ENCODE measurements at places on chromosomes 4 and X. TPM values are rescaled to one million over a fixed set of nuclear protein-coding genes. Genes with fewer than 3 reads are reported as not detected.

DNA sequence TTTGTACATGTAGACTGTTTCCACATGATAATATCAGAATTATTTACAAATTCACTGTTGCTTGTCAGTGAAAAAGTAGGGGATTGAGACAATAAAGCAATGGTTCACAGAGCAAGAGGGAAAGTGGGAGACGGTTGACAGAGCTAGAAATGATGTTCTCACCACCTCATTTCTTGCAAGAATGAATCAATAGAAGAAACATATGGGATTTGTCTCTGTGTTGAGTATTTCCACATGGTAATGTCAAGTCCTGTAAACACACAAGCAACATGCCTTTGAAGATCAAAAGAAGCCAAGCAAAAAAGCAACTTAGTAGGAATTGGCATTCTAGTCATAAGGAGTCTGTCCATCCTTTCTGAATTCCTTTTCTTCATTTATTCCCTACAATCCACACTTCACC, 1806.6 kb upstream of the AGA start:
- no peak for DNase-seq

DNA sequence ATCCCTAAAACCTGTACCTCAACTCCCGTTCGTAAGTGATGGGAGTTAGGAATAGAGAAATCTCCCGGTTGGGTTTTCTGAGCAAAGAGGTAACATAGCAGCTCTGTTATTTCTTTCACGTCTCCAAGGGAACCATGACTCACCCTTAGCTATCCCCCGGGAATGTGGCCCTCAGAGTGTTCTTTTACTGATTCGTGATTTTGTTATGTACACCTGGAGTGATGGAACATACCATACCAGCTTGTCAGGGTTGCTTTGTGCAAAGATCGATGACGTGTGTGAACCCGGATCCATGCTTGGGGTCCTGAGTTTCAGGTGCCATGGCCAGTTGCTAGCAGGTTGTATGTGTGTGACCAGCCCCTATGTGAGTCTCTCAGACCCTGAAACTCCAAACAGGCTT, 52.6 kb downstream of the HPRT1 start:
- DNase-seq = no peak

DNA sequence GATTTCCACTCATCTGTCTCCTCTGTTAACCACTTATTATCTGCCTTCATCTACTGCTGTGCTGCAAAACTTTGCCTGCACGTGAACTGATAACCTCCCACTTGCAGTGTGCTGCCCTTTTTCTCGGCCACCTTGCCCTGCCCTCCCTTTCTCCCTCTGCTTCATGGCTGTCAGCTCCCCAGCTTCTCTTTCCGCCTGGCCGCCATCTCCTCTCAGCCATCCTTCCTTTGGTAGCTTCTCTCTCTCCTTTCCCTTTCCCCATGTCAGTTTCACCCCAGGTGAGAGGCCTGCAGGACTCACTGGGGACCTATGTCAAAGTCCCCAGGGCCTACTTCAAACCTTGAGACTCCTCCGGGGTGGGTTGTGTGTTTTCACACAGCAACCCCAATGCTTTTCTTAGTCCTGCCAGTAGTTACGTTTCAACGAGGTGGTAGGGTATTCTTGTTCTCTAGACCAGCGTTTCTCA, 6.6 kb downstream of the MSL3 start:
- DNase-seq = no peak

DNA sequence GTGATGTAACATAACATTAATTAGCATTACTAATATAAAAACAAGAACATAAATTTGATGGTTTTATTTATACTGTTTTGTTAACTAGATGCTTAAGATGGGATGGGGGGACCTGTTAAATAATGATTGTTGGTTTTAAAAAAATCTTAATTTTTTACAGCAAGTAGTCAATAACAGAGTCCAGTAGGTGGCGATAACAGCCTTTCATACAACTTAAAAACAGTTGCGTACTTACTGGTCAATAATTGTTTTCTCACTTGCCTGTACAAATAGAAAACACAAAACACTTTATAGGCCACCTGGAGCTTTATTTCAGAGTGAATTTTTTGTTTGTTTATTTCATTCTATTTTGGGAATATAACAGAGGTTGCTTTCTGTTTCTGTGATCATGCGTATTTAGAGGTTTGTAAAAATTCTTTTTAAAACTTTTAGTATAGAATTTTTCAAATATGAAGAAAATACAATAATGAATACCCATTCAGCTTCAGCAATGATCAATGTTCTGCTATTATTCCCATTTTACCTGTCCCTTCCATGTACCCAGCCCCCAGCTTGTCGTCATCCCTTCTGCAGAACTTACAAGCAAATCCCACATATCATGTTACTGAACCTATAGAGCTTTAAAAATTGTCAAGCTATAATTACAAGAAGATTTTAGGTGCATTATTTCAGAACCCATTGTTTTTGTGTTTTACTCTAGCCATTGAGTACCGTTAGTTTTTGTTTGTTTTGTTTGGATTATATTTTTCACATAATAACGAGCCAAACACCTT, 97.1 kb downstream of the MRPL1 start:
- no peak for DNase-seq

Gene MAPK10
- 178 TPM for total RNA-seq

Gene PTPN13
- total RNA-seq = 158 TPM

Gene DUSP9
- 2.7 TPM for total RNA-seq

Gene STK26
- total RNA-seq = 21.3 TPM

Gene HPSE
- total RNA-seq = 1.1 TPM

Gene SORCS2
- total RNA-seq = 2.8 TPM

- DNase-seq = no peak
Measured at GRCh38 chr4:132982151-132982550, 166.9 kb upstream of the PCDH10 start.

Gene TSPAN7
- 47.0 TPM for total RNA-seq

DNA sequence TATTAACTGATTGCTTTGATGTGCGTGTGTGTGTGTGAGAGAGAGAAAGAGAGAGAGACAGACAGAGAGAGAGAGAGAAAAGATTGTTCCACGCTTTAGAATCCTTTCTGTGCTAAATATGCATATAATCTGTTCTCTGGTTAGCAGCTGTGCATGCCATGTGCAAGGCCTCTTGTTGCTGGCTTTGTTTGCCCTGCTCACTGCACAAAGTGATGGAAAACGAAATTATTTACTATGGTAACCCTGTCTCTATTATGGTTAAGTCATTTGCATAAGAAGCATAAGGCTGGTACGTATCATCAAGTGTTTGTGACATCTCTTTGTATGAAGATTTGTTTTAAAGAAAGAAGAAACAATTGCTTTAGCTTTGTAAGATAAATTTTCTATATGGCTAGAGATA, 190.2 kb upstream of the POF1B start:
- no peak for DNase-seq

- DNase-seq = no peak
Measured at GRCh38 chr4:6461301-6462165, 10.9 kb downstream of the PPP2R2C start.

Gene IL3RA
- total RNA-seq = 7.4 TPM

- peak; percentile 50 for DNase-seq
Measured at GRCh38 chr4:76011700-76012387, 4.5 kb upstream of the CXCL9 start.

DNA sequence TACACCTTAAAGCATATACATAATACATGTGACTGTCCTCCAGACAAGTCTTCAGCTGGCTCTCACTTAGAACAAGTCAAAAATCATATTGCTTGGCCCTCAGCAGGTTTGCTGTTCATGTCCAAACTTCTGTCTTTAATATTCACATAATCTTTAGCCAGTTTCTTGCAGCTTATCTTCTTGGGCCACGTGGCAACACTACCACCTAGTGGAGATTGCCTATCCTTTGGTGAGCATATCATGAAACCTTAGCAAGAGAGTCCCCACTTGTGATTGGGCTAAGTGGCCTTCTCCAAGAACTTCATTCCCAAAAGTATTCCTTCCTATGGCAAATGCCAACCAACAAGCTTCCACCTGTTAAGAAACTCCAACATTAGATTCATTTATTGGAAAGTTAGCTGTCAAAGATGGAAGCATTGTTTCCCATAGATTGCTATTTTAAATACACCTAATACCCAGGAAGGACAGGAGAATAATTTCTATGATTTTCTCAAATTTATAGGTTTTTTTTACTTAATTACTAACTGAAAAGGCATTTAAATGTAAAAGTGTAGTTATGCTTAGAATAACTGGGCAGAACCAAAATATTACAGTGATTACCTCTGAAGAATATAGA, 231.9 kb upstream of the INTU start:
- DNase-seq = peak; percentile 57

GRCh38 chr4:140163029-140163810, 9.2 kb upstream of the MAML3 start:
- no peak for DNase-seq

- DNase-seq = no peak
Measured at GRCh38 chr4:1218634-1219565, 30.0 kb downstream of the CTBP1 start.

GRCh38 chrX:118825227-118825626, 1.6 kb downstream of the ZCCHC12 start:
- DNase-seq = no peak

Gene MAGED2
- total RNA-seq = 162 TPM

Gene HHIP
- 2.8 TPM for total RNA-seq

GRCh38 chr4:2818351-2818939, 25.2 kb upstream of the ADD1 start:
- no peak for DNase-seq

Gene TEX13D
- total RNA-seq = not detected

Gene ARMCX4
- total RNA-seq = 29.8 TPM

Gene FAM149A
- 40.5 TPM for total RNA-seq

DNA sequence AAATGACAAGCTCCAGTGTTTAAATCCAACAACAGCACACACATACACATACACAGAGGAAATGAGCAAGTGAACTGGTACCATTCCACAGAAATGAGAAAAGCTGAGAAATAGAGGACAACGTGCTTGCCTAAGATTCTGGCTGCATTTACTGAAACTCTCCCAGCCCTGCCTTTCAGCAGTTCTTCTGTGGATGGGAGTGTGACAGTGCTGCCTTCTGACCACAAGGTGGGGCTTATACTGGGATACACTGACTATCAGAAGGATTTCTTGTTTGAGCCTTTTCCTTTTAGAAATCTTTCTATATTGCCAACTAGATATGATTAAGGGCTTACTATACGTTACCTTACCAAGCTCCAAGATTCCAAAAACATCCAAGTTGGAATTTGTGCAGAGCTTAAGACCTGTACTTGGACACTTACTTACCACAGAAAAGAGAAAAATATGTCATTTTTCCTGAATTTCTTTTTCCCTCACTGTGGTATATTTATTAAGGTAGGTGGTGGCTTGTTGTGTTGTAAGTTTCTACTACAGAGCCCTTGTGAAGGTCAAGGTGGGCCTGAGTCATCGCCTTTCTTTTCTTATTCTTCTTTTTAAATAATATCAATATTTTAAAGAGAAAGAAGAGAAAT, 10.7 kb upstream of the CXCL8 start:
- DNase-seq = peak; percentile 60

Gene GAGE1
- not detected for total RNA-seq

- DNase-seq = no peak
Measured at GRCh38 chrX:24200133-24200532, 50.6 kb downstream of the ZFX start.

Gene ERAS
- not detected for total RNA-seq

Gene FGFR3
- total RNA-seq = 121 TPM

Gene CDKL2
- total RNA-seq = 1.1 TPM

DNA sequence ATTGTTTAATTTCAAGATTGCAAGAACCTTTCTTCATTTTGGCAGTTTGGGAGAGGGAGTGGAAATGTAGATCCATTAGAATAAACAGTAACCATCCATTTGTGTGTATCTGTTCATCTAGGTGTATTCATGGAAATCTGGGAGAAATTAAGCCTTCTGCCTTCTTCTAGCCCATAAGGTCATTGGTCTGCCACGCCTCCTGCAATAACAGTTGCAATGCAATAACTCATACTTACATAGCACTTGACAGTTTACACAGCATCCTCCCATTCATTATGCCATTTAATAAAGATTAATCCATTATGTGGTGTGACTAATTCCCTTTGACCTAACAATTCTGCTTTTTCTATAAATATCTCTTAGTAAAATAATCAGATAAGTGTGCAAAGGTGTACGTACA, 42.6 kb downstream of the SHROOM4 start:
- DNase-seq = no peak

DNA sequence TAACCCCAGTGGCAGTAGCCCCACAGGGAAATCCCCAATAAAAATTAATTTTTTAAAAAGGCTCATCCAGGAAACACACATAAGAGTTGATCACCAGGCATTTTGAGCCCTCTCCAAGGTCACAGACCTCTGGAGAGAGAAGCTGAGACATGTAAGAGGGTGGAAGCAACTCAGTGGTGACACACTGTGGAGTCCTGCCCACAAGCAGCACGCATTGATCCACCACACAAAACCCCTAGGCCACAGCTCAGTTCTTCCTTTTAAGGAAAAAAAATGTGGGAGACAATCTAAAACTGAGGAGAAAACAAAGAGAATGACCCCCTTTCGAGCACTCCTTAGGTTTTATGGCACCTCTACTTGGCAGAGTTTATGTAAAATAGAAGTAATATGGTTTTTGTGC, 71.7 kb upstream of the S100G start:
- no peak for DNase-seq

Gene CFP
- total RNA-seq = 4.3 TPM

- no peak for DNase-seq
Measured at GRCh38 chr4:175810073-175810730, 1.9 kb downstream of the GPM6A start.

Gene PAGE5
- total RNA-seq = not detected

- no peak for DNase-seq
Measured at GRCh38 chr4:155828628-155829027, 37.4 kb downstream of the ASIC5 start.

Gene GUCY1A1
- 21.0 TPM for total RNA-seq

Gene MAGEA9
- not detected for total RNA-seq

Gene GRSF1
- 72.4 TPM for total RNA-seq

Gene FGF16
- total RNA-seq = 0.39 TPM

Gene LEF1
- 20.7 TPM for total RNA-seq

GRCh38 chr4:54709400-54709799, 51.6 kb downstream of the KIT start:
- DNase-seq = no peak

DNA sequence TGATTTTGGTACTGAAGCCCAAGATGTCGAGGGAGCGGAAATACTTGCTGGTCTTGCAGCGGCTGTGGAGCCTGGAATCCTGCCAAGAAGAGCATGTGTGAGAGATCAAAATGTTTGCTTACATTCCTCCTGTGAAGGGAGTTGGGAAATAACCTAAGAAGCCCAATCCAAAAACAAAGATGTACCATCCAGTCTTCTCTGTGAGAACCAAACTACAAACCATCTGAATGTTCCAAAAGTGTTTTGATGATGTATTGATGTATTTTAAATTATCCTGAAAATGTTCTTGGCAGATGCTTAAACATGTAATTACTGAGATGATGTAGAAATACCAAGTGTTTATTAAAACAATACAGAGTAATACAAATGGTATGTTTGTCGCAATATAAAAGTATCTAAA, 10.1 kb upstream of the ADH1A start:
- DNase-seq = peak; percentile 93

GRCh38 chr4:1474126-1475090, 68.2 kb upstream of the NKX1-1 start:
- no peak for DNase-seq

Gene MAGEC2
- total RNA-seq = not detected
